NCI-H1048 (cell line): ENCODE measurements at places on chromosomes 16 and 17.

GRCh38 chr16:80346111-80346632 is 194.6 kb upstream of the DYNLRB2 start:
- no peak for DNase-seq

DNA sequence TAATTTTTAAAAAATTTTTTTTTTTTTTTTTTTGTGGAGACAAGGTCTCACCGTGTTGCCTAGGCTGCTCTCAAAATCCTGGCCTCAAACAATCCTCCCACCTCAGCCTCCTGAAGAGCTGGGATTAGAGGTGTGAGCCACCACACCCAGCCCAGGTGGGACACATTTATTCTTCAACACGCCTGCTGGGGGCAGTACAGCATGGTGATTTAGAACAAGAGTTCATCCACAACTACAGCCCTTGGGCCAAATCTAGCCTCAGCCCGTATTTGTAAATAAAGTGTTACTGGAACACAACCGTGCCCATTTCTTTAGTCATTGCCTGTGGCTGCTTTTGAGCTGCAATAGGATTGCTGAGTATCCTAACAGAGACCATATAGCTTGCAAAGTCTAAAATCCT is 92.8 kb downstream of the KATNIP start:
- DNase-seq = no peak

DNA sequence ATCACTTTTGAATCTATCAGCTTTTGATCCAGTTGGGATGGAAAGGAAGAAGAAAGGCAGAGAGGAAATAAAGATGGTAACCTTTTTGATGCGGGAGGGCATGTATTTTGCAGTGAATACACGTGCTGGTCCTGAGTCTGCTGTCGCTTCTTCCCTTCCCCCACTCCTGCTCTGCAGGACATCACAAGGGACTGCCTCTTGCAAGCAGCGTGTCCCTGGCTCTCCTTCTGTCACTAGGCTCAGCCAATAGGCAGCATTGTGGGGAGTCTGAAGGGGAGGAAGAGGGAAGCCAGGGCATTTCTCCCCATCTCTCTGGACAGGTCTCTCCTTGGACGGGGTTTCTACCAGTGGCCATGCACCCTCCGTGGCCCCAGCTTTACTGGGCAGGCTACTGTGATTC is 15.7 kb upstream of the WFDC1 start:
- DNase-seq = no peak

DNA sequence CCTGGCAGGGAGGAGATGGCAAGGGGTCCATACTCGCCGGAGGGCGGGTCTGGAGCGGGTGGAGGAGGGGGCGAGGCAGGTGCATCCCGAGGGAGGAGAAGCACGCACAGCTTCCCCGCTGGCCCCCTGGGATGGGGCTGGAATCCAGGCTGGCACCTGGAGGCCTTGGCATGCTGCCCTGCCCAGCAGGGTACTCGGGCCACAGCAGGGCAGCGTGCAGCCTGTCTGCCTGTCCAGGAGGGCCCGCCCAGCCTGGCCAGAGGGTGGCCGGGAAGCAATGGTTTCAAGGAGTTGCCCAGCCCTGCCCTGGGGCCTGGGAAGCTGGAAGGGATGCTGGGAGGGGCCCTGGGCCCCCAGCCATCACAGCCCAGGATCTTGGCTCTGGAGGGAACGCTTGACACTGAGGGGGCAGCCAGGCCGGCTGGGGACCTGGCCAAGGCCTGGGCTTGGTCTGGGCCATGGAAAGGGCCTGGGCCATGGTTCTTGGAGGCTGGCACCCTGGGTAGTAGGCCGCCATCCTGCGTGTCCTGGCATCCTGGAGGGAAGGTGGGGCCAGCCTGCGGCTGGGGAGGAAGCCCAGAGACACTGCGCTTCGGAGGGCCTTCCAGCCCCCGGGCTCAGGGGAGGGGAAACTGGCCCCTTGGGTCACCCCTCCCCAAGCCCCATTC is 1.1 kb downstream of the GLIS2 start:
- DNase-seq = no peak

DNA sequence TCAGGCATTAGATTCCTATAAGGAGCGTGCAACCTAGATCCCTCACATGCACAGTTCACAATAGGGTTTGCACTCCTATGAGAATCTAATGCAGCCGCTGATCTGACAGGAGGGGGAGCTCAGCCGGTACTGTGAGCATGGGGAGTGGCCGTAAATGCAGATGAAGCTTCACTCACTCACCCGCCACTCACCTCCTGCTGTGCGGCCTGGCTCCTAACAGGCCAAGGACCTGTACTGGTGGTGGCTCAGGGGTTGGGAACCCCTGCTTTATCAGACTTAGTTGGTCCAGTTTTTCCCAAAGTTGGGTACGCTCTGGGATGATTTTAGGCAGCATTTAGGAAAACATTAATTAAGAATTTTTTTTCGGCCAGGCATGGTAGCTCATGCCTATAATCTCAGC is 103.8 kb downstream of the MARF1 start:
- DNase-seq = no peak

DNA sequence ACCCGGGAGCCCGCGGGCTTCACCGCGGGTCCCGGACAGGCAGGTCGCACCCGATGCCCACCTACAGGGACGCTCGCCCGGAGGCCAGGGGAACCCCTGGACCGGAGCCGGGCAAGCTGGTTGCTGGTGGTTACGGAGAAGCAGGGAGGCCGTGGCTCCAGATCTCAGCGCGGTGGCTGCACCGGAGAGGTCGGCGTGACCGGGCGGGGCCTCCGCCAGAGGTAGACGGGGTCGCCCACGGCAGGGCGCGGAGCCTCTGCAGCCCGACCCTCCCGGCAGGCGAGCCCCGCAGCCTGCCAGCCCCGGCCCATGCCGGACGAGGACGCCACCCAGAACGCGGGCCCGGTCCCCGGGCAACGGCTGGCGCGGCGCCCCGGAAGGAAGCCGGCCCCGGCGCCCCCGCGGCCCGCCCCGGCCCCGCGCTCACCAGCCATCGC is 341 bp downstream of the PCYT2 start:
- no peak for DNase-seq

DNA sequence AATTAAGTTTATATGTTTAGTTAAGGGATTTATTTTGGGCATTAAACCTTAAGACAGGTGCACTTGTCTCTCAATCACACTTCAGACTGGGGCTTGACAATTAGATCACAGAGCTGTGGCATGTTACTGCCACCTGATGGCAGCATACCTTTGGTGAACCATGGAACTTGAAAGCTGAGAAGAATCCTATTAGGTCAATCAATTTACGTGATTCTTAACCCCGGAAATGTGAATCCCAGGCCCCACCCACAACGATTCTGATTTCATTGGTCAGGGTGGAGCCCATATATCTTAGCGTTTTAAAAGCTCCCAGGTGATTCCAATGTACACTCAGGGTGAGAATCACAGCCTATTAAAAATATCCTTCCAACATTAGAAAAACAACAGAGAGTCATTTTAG is 91.0 kb downstream of the GSG1L start:
- DNase-seq = no peak

- no peak for DNase-seq
These were observed 1.3 kb downstream of the GSPT1 start for GRCh38 chr16:11914210-11915113.
